Lower lobe of right lung (tissue), 2 donors: ENCODE measurements at places on chromosomes 12 and 14. TPM values are rescaled to one million over a fixed set of nuclear protein-coding genes. Genes with fewer than 3 reads are reported as not detected.
A peak's percentile ranks its signal among the peaks of the same experiment; 100 is the strongest.

GRCh38 chr12:14774906-14775635 lies 28.2 kb downstream of the WBP11 start:
- H3K4me3 ChIP-seq: peak overlapping the region; percentile 75
- peaks cover 23% of the 10 kb centered on the region for H3K4me1 ChIP-seq
- peak overlapping the region; percentile 97 for H3K27ac ChIP-seq
- no peaks in the 10 kb centered on the region for H3K36me3 ChIP-seq
- DNase-seq: peak; percentile 69

DNA sequence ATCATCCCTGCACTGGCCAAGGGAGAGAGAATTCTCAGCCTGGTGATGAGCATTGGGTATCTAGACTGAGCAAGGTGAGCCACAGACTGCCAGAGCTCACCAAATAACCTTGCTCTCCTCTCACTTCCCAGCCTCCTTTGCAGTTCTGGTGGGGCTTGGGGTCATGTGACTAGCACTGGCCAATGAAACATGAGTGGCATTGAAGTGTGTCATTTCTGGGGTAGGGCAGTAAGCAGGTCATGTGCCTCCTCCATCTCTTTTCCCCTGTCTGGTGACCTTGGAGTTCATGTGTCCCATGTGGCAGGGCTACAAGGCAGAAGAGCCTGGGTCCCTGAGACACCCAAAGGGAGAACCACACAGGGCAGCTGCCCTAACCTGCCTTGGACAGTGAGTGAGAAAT lies 3.6 kb upstream of the KRT72 start:
- no peaks in the 10 kb centered on the region for H3K36me3 ChIP-seq
- H3K27me3 ChIP-seq: peaks cover 35% of the 10 kb centered on the region
- H3K4me1 ChIP-seq: no peaks in the 10 kb centered on the region
- no peak overlapping the region for H3K27ac ChIP-seq
- no peak for DNase-seq
- H3K4me3 ChIP-seq: no peak overlapping the region

- DNase-seq: no peak
- H3K27me3 ChIP-seq: no peaks in the 10 kb centered on the region
- H3K4me3 ChIP-seq: peak within 1 kb of the TSS; percentile 74
- H3K27ac ChIP-seq: peak within 1 kb of the TSS; percentile 89
These were observed at the start of gene APOLD1 for GRCh38 chr12:12784911-12785814. TSS of gene APOLD1 (plus strand) at chr12:12785659. CDS start at chr12:12785692, 33 bp downstream.

DNA sequence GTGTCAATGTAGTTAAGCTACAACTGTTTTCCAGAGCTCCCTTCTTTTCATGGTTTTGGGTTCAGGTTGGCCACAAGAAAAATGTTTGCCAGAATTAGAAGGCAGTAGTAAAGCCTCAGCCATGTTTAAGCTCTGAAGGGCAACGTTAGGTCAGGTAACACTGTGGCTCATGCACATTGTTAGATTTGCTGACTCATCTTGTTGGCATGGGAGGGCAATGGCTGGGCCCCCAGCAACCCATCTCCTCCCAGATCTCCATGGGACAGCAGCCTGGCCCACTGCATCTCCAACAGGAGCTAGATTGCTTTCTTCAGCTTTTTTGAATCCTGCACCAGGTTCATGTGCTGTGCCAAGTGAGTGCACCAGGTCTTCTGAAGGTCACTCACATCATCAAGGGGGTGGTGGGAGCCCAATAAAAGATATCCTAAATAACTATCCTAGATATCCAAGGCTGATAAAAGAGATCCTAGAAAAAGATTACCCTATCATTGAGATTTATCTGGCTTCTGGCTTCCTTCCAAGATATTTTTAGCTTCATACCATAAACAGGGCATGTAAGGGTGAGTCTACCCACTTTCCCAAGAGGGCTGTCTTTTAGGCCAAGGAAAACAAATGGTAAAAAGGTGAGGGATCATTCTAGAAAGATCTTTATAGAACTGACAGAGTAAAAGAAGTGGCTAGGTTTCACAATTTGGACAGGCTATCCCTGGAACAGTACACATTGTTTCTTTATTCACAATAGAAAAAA lies 28.9 kb downstream of the PTGER2 start:
- H3K36me3 ChIP-seq: no peaks in the 10 kb centered on the region
- H3K27ac ChIP-seq: no peak overlapping the region
- no peaks in the 10 kb centered on the region for H3K27me3 ChIP-seq
- H3K4me1 ChIP-seq: no peaks in the 10 kb centered on the region
- DNase-seq: no peak

- H3K4me1 ChIP-seq: no peaks in the 10 kb centered on the region
- no peaks in the 10 kb centered on the region for H3K36me3 ChIP-seq
- H3K4me3 ChIP-seq: no peak overlapping the region
- no peaks in the 10 kb centered on the region for H3K27me3 ChIP-seq
- H3K27ac ChIP-seq: no peak overlapping the region
These were observed 344.0 kb downstream of the PDZRN4 start for GRCh38 chr12:41532072-41532471.

- H3K4me1 ChIP-seq: no peaks in the 10 kb centered on the region
- no peak overlapping the region for H3K4me3 ChIP-seq
- H3K27me3 ChIP-seq: no peaks in the 10 kb centered on the region
- H3K27ac ChIP-seq: no peak overlapping the region
- H3K36me3 ChIP-seq: no peaks in the 10 kb centered on the region
These were observed 158.2 kb upstream of the NTF3 start for GRCh38 chr12:5273709-5274108.

DNA sequence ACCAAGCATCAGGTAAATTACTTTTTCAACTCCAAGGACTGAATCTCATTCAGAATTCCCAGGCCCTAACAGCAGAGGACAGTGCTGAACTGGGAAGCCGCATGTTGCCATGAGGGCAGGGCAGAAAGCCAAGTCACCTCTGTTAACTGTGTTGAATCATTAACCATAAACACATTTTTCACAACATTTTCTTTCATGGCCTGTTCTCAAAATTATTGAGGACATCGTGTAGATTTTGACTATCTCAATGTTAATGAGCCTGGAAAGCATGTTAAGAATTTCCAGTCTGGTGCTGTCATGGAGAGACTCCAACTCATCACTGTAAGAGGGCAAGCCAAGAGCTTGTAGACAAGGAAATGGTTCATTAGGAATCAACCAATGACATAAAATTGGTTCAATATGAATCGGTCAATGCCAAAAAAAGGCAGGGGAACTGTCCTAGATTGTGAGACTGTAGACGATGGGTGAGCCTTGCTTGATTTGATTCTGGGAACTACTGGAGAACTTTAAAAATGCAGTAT lies 33.7 kb downstream of the CPM start:
- H3K27ac ChIP-seq: no peak overlapping the region
- H3K4me1 ChIP-seq: peaks cover 31% of the 10 kb centered on the region
- no peak overlapping the region for H3K4me3 ChIP-seq
- peak; percentile 49 for DNase-seq
- no peaks in the 10 kb centered on the region for H3K27me3 ChIP-seq
- peaks cover 14% of the 10 kb centered on the region for H3K36me3 ChIP-seq

DNA sequence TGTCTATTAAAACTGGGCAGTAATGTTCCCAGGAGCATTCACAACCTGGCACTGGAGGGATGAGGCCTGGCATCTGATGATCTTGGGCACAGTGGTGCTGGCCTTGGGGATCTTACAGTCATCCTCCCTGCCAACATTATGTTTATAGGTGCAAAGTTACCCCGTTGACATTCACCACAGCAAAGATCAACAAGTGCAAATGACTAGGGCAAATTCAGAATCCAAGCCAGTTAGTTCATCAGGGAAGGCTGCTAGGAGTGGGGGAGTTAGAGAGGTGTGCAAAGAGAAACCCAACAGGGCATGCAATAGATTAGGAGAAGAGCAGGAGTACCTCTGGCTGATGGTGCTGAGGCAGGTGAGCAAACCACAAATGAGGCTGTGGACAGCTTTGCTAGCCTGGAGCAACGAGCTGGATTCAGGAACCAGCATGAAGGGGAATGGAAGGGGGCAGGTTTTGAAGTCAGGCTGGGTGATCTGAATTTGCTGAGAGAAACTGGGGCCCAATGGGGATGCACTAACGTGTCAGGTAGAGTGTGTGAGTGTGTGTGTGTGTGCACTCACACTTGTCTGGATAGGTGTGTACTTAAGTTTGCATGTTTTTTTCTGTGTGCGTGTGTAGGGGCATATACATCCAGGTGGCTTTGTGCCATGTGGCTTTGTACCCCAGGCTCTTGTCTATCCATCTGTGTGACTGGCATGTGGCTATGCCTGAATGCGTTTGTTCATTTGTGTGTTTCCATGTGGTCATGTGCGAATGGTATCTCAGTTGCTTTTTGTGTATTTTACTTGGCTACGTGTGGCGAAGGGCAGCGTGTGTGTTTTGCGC lies 1.6 kb downstream of the CISTR start:
- peaks cover 34% of the 10 kb centered on the region for H3K4me1 ChIP-seq
- peaks cover 56% of the 10 kb centered on the region for H3K27me3 ChIP-seq
- DNase-seq: no peak

DNA sequence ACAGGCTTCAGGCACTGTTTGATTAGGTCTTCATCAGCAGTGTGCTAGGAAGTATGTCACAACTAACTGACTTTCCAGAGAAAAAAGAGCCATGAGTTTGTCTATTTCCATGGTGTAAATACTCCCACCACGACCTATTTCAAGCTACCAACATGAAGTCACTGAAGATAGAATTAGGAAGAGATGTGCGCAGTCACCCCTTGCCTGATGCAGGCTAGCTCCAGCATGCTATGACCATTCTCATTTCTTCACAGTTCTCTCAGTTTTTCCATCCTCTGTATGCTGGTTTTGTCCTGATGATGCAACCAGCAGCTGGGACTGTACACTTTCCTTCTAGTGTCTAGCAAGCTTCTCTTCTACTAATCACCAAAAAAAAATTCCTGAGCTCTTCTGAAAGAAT lies 191.6 kb upstream of the NUDT4 start:
- H3K4me3 ChIP-seq: no peak overlapping the region
- peaks cover 10% of the 10 kb centered on the region for H3K4me1 ChIP-seq
- H3K27me3 ChIP-seq: no peaks in the 10 kb centered on the region
- H3K27ac ChIP-seq: no peak overlapping the region

- H3K27me3 ChIP-seq: no peaks in the 10 kb centered on the region
- no peak for DNase-seq
- no peak overlapping the region for H3K27ac ChIP-seq
These were observed 580.0 kb downstream of the DIO2 start for GRCh38 chr14:79631276-79631675.

- no peaks in the 10 kb centered on the region for H3K36me3 ChIP-seq
- H3K4me1 ChIP-seq: no peaks in the 10 kb centered on the region
- no peak for DNase-seq
- no peak overlapping the region for H3K27ac ChIP-seq
These were observed 22.5 kb upstream of the PTGDR start for GRCh38 chr14:52244997-52245396.

Gene SVOP
- not detected for total RNA-seq

Gene TMEM30B
- 20.3 TPM for total RNA-seq

Gene YAF2
- total RNA-seq: 25.1 TPM

Gene CAPS2
- 12.1 TPM for total RNA-seq

Gene LBHD2
- not detected for total RNA-seq

Gene ST8SIA1
- total RNA-seq: 9.1 TPM
